ENCODE measurements at places on chromosomes 4 and X.

DNA sequence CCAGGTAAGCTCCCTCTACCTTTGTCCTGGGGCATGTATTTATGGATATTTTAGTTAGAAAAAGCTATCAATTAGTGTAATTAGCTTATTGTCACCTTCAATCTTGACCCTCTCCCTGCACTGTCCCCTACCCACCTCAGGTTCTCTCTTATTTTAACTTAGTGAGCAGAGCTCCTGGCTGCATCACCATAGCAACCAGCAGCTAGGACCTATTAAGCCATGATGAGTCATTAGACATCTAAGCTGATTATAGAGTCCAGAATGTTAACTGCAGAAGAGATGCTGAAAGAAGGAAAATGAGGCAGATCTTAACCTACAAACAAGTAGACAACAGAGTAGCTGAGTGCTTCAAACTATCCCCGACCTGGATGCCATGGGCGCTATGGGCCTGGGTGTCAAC is 36.6 kb downstream of the MAGEE2 start:
- DNase-seq, result no peak

- DNase-seq, result no peak
These were observed at the start of gene SMIM10 for GRCh38 chrX:134990801-134991481. Gene SMIM10 (plus strand): TSS chrX:134990991. CDS start chrX:134991096, 105 bp downstream.

- DNase-seq, result peak; percentile 62
These were observed at the start of gene PCSK1N for GRCh38 chrX:48835524-48836329. Gene PCSK1N (minus strand): TSS chrX:48835610. CDS start chrX:48835532, 78 bp downstream.

DNA sequence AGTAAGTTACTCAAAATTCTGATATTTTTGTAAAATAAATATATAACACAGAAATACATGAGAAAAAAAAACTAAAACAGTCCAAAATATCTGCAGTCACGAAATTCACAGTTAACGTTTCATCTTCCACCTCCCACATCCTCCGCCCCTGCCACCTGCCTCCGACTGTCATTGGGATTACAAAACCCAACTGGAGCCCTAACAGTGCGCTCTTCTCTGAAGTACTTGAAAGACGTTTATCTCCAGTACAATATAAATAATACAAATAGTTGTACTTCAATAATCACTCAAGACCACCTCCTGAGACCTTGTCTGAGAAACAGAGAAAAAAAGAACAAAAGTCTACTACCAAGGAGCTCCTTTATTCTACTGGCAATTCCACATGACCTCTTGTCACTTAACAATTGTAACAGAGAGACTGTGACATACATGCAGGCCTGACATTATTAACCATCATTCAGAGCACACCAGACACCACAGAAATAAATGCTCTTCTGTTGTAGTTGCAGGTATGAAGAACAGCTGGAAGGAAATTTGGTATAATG is 280.6 kb downstream of the PPP3CA start:
- no peak for DNase-seq

- DNase-seq, result no peak
These were observed 326.3 kb downstream of the LDB2 start for GRCh38 chr4:16572161-16572560.

- DNase-seq, result no peak
These were observed 100.2 kb upstream of the PGRMC2 start for GRCh38 chr4:128387600-128388351.

- DNase-seq, result peak; percentile 30
These were observed 43.0 kb upstream of the TEX13D start for GRCh38 chrX:124289443-124289842.

DNA sequence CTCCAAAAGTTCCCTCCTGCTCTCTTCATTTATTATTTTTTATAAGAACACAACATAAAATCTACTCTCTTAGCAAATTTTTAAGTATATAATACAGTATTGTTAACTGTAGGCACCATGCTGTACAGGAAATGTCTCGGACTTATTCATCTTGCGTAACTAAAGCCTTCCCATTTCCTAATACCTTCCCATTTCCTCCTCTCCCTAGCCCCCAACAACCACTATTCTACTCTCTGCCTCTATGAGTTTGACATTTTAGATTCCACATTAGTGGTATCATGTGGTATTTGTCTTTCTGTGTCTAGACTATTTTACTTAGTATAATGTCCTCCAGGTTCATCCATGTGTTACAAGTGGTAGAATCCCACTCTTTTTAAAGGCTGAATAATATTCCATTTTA is 15.8 kb upstream of the SYTL4 start:
- DNase-seq, result no peak

GRCh38 chr4:54843946-54844345 is 186.2 kb downstream of the KIT start:
- no peak for DNase-seq

- no peak for DNase-seq
These were observed 50.8 kb upstream of the ADGRL3 start for GRCh38 chr4:61149278-61149677.

DNA sequence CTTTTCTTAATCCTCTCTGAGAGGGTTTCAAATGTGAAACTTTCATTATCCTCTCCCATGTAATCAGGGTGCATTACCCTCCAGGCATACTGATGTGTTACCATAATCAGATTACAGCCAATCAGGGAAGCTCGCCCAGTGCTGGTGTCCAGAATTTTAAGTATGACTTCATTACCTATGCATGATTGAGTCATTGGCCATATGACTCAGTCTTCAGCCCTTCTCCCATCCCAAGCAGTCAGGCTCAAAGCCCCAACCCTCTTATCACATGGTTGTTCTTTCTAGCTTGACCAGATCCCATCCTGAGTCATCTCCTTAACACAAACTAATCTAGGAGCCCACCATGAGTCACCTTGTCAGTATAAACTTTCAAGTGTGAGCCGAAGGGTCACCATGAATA is 1668.1 kb upstream of the AGA start:
- DNase-seq, result no peak

All from NCI-H1436 (cell line).